Uterus (tissue), 4 donors: ENCODE measurements at places on chromosomes 1 and 21. TPM values are rescaled to one million over a fixed set of nuclear protein-coding genes. Genes with fewer than 3 reads are reported as not detected.

MROH7 gene
- 5.6 TPM for total RNA-seq

IL20 gene
- 40.6 TPM for total RNA-seq

NEXN gene
- 9.5 TPM for total RNA-seq

TRPM2 gene
- 0.29 TPM for total RNA-seq

TMEM39B gene
- total RNA-seq, result 22.4 TPM

SERPINC1 gene
- 1.0 TPM for total RNA-seq

KRTAP12-2 gene
- not detected for total RNA-seq

GRCh38 chr1:109089242-109090015 lies 1.1 kb upstream of the TMEM167B start:
- H3K27ac ChIP-seq, result no peak overlapping the region
- H3K36me3 ChIP-seq, result no peaks in the 10 kb centered on the region
- H3K4me1 ChIP-seq, result peaks cover 7% of the 10 kb centered on the region
- peak overlapping the region; percentile 66 for H3K4me3 ChIP-seq
- DNase-seq, result no peak

GRCh38 chr1:45846931-45847330 lies 43.5 kb downstream of the MAST2 start:
- no peak for DNase-seq
- H3K27ac ChIP-seq, result no peak overlapping the region
- H3K4me1 ChIP-seq, result peaks cover 3% of the 10 kb centered on the region
- no peak overlapping the region for H3K4me3 ChIP-seq
- no peaks in the 10 kb centered on the region for H3K36me3 ChIP-seq

GRCh38 chr1:61518670-61519400 lies 206.1 kb downstream of the TM2D1 start:
- no peaks in the 10 kb centered on the region for H3K4me1 ChIP-seq
- no peak overlapping the region for H3K4me3 ChIP-seq
- no peak for DNase-seq
- H3K27me3 ChIP-seq, result no peaks in the 10 kb centered on the region

DNA sequence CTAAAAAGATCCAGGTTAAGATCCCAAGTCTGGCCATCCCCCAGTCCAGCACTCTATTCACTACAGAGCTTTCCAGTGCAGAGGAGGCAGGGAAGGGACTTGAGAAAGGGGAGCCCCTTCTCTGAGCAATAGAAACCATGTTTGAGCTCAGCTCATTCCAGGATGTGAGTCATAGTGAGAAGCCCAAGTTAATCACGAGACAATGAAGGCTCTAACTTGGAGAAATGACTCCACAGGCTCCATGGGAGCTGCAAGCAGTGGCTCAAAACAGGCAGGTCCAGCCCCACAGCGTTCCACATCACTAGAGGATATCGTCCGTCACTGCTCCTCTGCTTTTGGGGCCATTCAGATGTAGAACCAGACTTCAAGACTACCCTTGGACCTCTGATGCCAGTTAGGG lies 59.1 kb downstream of the CAMK2N1 start:
- no peak overlapping the region for H3K27ac ChIP-seq
- no peaks in the 10 kb centered on the region for H3K27me3 ChIP-seq
- H3K4me3 ChIP-seq, result no peak overlapping the region
- no peaks in the 10 kb centered on the region for H3K4me1 ChIP-seq
- H3K36me3 ChIP-seq, result no peaks in the 10 kb centered on the region

DNA sequence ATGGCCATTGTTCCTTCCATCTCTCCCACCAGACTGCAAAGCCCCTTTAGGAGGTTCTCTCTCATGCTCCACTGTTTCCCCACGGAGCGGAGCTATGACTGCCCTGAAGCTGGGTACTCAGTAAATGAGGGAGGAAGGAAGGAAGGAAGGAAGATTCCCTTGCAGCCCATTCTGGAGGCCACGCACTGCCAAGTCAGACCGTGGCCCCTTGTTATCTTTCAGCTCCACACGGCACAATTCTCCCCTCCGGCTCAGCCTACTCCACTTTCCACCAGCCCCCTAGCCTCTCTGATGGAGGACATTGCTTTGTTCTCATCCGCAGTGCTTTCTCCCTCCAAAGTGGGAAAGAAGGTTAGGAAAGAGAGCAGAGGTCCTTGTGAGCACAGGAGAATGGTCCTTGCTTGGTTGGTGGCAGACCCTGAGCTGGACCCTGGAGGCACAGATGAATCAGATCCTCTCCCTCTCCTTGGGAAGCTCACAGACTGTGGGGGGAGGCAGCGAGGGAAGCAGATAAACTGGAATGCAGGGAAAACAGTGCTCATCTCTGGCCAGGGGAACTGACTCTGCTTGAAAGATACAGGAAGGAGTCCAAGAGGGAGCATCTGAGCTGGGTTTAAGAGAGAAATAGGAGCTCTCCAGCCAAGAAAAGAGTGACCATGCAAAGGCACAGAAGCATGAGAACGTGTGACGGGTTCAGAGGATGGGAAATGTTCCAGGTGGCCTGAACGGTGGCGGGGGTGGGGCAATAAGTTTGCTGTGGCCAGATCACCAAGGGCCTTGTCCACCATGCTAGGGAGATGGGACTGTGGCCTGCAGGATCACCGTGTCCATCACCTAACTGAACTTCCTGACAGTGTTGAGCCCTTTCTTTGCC lies 52.6 kb downstream of the GLIS1 start:
- H3K4me1 ChIP-seq, result no peaks in the 10 kb centered on the region
- DNase-seq, result no peak
- no peak overlapping the region for H3K4me3 ChIP-seq
- H3K27me3 ChIP-seq, result no peaks in the 10 kb centered on the region
- H3K27ac ChIP-seq, result no peak overlapping the region
- H3K36me3 ChIP-seq, result no peaks in the 10 kb centered on the region

DNA sequence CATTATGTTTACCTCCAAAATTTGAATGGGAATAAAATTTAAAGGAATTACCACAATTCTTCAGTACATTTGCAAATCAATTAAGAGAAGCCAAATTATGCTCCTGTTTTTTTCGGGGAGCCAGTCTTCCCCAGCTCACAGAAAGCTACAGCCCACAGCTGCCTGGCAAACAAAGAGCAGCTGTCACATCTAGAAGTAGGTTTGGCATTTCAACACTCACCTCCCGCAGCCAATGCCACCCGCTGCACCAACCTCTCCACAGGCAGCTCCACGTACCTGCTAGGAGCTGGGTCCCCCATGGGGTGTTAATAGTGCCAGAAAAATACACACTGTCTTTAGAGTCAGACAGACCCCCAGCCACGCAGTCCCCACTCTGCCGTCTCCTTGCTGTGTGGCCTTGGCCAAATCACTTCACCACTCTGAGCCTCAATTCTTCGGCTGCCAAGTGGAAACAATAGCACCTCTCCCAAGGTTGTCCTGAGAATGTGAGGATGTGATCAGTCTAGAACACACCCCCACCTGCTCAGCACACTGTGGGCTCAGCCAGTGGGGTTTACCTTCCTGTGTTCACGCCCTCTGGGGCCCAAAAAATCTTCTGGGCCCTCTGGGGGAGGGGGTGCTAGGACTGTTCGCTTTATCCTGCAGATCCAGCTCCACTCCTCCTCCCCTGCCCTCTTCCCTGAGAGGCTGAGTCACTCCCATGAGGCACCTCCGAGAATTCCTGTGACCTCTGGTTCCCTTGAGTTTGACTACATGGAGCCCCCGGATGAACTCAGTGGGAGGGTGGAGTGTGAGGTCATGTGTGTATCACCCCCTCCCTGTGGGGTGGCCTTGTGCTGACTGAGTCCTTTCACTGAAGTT lies 204.3 kb upstream of the GRIK3 start:
- no peak for DNase-seq
- H3K4me3 ChIP-seq, result no peak overlapping the region
- no peaks in the 10 kb centered on the region for H3K27me3 ChIP-seq
- no peaks in the 10 kb centered on the region for H3K4me1 ChIP-seq

DNA sequence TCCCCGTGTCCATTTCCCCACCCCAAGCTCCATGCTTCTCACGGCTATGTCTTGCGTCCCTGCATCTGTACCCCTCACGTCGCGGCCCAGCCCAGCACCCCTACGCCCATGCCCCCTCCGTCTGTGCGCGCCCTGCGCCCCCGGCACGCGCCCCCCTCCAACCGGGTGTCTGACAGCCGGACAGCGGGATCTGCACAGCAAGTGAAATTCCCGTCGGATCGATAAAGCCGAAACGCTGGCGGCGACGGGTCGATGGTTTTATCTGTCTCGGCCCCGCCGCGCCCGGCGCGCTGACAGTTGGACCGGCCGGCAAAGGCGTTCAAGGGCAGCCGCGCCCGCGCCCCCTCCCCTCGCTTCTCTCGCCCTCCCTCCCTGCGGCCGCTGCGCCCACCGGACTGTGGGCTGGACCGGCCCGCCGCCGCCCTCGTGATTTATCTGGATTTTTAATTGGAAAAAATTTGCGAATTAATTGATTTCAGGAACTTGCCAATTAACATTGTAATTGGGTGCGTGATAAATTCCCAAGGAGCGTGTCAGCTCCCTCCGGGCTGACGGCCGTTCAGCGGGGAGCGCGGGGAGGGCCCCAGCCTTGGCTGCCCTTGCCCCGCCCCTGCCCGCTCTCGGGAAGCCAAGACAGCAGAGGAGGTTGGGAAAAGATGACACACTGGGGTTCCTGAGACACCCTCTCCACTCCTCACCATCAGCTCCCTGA lies 57.1 kb downstream of the TMEM53 start:
- H3K4me1 ChIP-seq, result no peaks in the 10 kb centered on the region
- H3K27me3 ChIP-seq, result no peaks in the 10 kb centered on the region
- peak overlapping the region; percentile 26 for H3K4me3 ChIP-seq
- no peaks in the 10 kb centered on the region for H3K36me3 ChIP-seq
- DNase-seq, result peak; percentile 59
- peak overlapping the region; percentile 71 for H3K27ac ChIP-seq

- no peak overlapping the region for H3K4me3 ChIP-seq
- H3K36me3 ChIP-seq, result no peaks in the 10 kb centered on the region
Observed at GRCh38 chr21:38126666-38127303, 130.0 kb upstream of the KCNJ15 start.

DNA sequence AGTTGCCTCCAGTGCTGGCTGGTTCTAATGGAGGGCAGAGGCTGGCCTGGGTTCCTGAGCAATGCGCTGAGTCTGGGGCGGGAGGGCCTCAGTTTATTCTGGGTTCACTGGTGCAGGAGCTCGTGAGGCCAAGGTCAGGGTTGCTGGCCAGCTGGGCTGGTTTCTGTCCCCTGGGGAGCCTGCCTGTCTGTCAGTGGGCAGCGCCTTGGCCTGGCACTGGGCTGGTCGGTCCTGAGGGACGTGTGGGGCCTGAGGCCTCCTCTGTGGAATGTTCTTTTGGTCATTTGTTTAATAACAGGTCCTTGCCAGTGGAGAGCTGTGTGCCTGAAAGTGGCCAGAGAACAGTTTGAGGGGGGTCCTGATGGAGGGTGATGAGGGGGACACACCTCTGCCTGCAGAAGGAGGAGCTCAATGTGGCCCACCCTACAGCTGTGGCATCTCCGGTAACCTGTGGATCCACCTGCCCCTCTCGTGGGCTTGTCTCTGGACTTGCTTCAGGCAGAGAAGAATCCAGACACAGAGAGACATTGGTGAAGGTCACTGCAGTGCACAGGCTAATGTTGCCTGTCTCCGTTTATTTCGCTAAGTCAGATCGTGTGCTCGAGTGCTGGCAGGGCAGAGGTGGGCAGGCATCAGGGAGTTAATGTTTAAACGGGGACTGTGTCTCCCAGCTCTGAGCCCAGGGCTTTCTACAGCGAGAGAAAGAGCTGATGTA lies 34.6 kb downstream of the COQ8A start:
- no peaks in the 10 kb centered on the region for H3K27me3 ChIP-seq
- H3K27ac ChIP-seq, result peak overlapping the region; percentile 94
- no peak overlapping the region for H3K4me3 ChIP-seq
- no peaks in the 10 kb centered on the region for H3K36me3 ChIP-seq
- DNase-seq, result peak; percentile 53

DNA sequence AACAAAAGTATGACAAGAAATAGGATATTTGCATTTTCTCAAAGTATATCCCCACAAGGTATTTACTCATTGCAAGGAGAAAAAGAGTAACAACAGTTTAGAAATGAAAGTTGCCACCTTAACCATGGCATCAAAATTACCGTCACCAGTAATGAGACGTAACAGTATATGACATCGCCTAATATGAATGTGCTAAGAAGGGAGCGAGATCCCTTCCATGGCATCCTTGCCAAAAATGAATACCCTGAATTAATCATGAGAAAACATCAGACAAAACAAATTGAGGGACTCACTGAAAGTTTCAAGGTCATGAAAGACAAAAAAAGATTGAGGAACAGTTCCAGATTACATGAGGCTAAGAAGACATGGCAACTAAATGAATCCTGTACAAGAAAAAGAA lies 78.9 kb upstream of the MROH9 start:
- no peaks in the 10 kb centered on the region for H3K4me1 ChIP-seq
- H3K27ac ChIP-seq, result no peak overlapping the region
- DNase-seq, result no peak
- no peaks in the 10 kb centered on the region for H3K27me3 ChIP-seq
- H3K36me3 ChIP-seq, result no peaks in the 10 kb centered on the region
- no peak overlapping the region for H3K4me3 ChIP-seq

GRCh38 chr1:103341377-103341880 lies 184.1 kb upstream of the RNPC3 start:
- H3K27me3 ChIP-seq, result no peaks in the 10 kb centered on the region
- no peak for DNase-seq
- H3K4me1 ChIP-seq, result no peaks in the 10 kb centered on the region
- no peak overlapping the region for H3K27ac ChIP-seq
- no peaks in the 10 kb centered on the region for H3K36me3 ChIP-seq

DNA sequence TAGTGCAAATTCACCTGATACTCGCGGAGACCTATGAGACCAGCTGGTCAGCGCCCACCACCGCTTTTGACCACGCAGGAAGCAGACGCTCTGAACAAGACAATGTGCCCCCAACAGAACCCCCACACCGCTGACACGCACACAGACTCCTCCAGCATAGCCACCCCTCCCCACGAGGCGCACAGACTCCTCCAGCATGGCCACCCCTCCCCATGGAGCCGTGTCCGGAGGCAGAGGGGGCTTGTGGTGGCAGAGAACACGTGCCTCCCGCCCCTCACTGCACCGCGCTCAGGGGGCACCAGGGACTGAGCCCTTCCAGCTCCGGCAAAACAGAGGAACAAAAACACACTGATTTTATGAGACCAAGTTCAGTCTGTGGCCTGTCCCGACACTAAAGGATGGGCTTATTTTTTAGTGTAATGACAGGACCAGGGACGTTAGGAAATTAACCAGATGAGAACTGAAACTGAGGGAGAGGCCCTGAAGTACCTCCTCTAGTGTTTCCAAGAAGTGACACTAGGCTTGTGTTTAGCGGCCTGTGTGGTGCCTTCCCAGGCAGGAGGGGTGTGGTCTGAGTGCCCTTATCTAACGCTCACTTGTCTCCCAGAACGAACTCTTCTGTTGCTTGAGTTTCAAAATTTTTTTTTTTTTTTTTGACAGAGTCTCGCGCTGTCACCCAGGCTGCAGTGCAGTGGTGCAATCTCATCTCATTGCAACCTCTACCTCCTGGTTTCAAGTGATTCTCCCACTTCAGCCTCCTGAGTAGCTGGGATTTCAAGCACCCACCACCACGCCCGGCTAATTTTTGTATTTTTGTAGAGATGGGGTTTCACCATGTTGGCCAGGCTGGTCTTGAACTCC lies 10.0 kb upstream of the AGPAT3 start:
- H3K27me3 ChIP-seq, result no peaks in the 10 kb centered on the region
- no peaks in the 10 kb centered on the region for H3K4me1 ChIP-seq
- no peak overlapping the region for H3K4me3 ChIP-seq
- no peaks in the 10 kb centered on the region for H3K36me3 ChIP-seq

- no peaks in the 10 kb centered on the region for H3K4me1 ChIP-seq
- H3K27me3 ChIP-seq, result no peaks in the 10 kb centered on the region
- H3K27ac ChIP-seq, result no peak overlapping the region
- no peak for DNase-seq
- no peaks in the 10 kb centered on the region for H3K36me3 ChIP-seq
Observed at GRCh38 chr1:5758000-5758858, 234.0 kb downstream of the NPHP4 start.
